HuH-7 (cell line): ENCODE measurements at places on chromosomes 2 and 18.

GRCh38 chr2:168062054-168062453 is 185.3 kb downstream of the STK39 start:
- DNase-seq: no peak

- DNase-seq: no peak
These were observed 18.3 kb upstream of the KCNK3 start for GRCh38 chr2:26674002-26674751.

GRCh38 chr2:127389778-127390435 is 2.1 kb upstream of the MAP3K2 start:
- no peak for DNase-seq

- no peak for DNase-seq
These were observed 4.2 kb downstream of the RNF152 start for GRCh38 chr18:61888622-61889021.

DNA sequence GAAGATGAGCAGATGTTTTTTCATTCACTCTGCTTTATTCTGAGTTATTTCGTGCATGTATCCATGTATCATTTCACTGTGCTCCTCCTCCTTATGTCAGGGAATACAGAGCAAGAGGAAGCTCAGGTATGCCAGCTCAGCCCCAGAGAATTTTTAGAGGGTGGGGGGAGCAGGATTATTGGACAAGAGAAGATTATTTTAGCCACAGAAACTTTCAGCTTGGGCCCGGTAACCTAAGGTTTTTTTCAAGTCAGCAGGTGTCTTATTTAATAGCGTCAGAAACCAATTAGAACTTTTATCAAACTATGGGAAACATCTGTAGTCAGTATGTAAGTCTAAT is 232.9 kb upstream of the SIX3 start:
- DNase-seq: no peak

DNA sequence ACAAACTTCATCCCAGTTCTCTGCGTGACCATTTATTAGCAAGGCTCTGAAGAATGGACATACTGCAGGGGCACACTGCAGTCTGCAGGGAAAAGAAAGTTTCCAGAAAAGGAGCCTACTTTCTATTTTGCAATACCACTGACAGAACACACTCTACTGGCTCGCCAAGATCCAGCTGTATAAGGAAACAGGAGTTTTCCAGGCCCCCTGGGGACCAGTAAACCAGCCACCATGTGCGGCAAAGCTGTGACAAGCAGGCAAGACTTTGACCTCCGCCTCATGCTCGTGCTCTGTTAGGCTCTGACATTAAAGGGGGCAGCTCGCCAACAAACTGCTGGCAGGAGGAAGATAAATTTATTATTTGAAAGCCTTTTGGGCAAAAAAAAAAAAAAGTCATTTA is 67.3 kb downstream of the CCBE1 start:
- peak; percentile 22 for DNase-seq
